ENCODE measurements at places on chromosomes 12 and 14. TPM values are rescaled to one million over a fixed set of nuclear protein-coding genes. Genes with fewer than 3 reads are reported as not detected.
A peak's percentile ranks its signal among the peaks of the same experiment; 100 is the strongest.

GRCh38 chr12:59070322-59070933, 150.1 kb upstream of the LRIG3 start:
- no peak for DNase-seq

GRCh38 chr12:67911789-67912188, 77.5 kb upstream of the IFNG-AS1 start:
- no peak for DNase-seq

The PMEL gene
- total RNA-seq = 6.3 TPM

DNA sequence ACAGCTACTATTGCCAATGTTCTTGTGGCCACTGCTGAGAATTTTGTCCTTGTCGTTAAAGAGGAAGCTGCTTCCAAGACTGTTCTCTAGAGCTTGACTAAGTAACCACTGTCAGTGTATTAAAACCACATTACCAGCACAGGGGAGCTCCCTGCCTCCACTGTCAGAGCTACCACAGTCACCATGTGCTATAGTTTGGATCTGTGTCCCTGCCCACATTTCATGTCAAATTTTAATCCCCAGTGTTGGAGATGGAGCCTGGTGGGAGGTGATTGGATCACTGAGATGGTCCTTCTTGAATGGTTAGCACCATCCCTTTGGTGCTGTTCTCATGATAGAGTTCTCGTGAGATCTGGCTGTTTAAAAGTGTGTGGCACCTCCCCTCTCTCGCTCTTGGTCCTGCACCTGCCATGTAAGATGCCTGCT, 23.2 kb upstream of the RAP1B start:
- no peak for DNase-seq

DNA sequence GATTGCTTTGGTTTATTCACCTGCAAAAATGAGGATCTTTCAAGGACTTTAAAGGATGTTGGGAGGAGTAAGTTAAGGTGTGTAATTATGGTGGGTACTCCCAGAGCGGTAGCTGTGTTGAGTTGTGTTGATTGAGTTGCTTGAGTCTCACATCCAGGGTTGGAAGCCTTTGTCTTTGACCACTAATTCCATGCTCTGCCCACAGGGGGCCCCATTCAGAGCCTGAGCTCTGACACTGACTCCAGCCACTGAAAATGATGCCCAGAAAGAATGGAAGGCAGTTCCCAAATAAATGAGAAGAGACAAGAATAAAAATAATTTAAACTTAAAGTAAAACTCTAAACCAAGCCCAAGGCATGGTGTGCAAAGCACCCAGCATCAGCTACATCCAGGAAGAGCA, 237.4 kb upstream of the PWP1 start:
- no peak for DNase-seq

The PLEKHG7 gene
- 0.65 TPM for total RNA-seq

DNA sequence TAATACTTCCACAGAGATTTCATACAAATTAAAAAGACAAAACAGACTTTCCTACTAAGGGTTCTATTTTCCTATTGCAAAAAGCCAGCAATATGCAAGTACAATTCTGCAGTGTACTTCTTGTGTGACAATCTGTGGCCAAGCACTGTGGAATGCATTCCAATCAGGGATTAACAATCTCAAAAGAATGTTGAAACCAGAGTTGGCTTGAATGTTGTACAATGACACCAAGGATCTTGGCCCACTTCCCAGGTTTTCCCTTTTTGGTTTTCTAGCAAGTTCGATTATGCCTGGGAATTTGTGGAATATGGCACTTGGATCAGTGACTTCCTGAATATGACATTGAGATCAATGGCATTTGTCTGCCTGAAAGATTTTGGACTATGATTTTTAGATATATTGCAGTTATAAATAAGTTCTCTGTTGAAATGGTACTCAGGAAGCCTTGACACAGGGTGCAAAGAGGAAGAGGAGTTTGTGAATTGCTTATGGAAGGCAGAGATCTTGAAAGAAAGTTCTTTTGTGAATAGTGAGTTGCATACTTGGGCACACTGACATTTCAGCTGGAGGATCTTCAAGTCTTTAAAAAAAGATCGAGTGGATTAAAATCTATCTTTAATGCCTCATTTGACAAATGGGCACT, 81.4 kb upstream of the FERMT2 start:
- no peak for DNase-seq

- DNase-seq = no peak
These were observed 9.8 kb upstream of the C12orf42 start for GRCh38 chr12:103505371-103506236.

GRCh38 chr12:68695454-68695853, 8.7 kb downstream of the NUP107 start:
- no peak for DNase-seq

The MYH6 gene
- 0.04 TPM for total RNA-seq

The MAP3K9 gene
- total RNA-seq = 27.6 TPM

DNA sequence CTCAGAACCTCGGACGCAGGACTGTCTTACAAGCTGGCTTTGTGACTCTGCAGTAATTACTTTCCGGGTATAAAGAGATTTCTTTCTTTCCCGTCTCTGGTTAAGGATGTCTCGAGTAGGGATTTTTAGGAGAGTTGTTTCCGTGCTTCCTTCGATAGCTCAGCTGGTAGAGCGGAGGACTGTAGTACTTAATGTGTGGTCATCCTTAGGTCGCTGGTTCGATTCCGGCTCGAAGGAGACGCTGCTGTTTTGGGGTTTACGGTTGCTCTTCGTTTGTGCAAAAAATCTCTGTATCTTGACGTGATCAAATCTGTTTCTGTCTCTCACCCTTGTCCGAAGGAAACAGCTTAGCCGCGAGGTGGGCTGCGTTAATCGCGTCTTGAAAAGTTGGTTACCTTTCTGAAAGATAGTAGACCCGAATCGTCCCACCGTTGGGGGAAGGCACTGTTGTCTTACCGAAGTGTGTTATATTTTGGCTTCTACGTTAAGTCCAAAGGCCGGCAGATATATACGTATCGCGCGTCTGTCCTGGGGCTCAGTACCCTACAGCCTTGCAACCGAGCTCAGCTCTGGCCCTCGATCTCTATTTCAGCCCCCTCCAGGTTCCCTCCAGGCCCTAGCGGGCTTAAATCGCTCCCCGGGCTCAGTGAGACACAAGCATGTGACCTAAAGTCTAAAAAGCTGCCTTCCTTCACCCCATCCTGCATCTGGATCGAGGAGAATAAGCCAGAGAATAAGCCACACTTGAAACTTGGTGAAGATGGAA, 1.1 kb upstream of the RNASE4 start:
- peak; percentile 51 for DNase-seq

The FLRT2 gene
- 312 TPM for total RNA-seq

The CD163L1 gene
- total RNA-seq = 1.1 TPM

GRCh38 chr12:15208871-15209656, 12.2 kb downstream of the RERG start:
- DNase-seq = no peak

The BATF gene
- not detected for total RNA-seq

DNA sequence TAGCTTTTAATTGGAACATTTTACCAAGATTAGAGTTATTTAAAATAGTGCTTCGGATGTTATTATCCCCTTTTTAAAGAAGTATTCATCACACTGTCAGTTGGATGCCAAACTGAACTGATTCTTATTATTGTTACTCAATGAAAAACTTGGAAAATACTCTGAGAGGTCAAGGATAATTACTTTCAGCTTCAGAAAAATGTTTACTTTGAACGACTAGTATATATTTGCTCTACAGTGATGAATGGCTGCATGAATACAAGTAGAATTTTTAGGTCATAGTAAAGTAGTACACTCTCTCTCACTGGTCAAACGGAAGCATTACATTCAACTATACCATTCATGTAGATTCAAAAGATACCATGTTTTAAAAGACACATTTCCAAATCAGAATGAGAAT, 269.2 kb downstream of the CCDC91 start:
- DNase-seq = no peak

The RAB21 gene
- 52.5 TPM for total RNA-seq

DNA sequence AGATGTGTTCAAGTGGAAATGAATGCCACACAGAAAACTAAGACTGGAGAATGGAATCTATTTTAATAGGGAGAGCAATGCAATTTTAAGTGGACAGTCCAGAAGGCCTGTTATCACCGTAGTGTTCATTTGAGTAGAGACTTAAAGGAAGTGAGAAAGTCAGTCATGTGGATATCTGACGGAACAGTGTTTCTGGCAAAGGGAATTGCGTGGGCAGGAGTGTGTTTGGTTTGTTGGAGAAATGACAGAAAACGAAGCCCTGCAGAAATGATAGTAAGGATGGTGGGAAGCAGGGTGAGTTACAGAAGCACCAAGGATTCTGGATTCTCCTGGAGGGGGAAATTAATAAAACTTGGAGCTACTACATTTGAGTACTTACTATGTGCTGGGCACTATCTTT, 776.6 kb downstream of the MED13L start:
- DNase-seq = no peak

DNA sequence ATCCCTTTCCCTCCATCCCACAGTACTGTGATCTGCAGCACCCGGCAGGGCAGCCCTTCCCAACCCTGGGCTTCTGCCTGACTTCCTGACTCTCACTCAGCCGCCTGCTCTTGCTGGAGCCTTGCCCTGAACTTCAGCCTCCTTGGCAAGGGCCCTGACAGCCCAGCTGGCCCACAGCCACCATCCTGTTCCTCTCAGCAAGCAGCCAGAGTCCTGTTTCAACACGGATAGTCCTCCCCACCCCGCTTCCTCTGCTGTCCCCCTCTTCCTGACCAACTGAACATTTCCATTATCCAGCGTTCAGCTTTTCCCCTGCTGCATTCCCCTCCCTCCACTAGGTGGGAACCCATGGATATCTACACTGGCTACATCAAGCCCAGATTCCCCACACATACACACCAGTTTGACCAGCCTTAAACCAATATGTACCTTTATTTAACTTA, 74.0 kb upstream of the MDM1 start:
- DNase-seq = no peak

GRCh38 chr14:61462566-61463193, 141.3 kb downstream of the PRKCH start:
- DNase-seq = no peak

The KLRC1 gene
- total RNA-seq = not detected

DNA sequence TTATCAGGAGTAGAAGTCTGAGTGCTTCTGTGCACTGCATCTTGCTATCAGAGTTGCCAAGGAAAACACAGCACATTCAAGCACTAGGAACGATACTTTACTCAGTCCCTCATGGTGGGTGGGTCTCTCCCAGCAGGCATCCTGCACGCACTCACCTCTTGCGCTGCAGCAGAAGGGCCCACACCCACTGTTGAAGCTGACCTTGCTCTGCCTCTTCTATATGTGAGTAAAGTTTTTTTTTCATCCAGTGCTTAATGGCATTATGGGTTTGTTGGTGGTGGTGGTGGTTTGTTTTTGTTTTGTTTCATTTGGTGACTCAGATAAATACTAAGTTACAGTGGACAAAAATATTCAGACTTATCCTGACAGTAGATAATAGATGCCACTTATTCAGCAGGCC, 348.5 kb downstream of the EGLN3 start:
- DNase-seq = no peak

- no peak for DNase-seq
These were observed 72.4 kb downstream of the IQSEC3 start for GRCh38 chr12:138898-139534.

- DNase-seq = no peak
These were observed 4.5 kb downstream of the RPS26 start for GRCh38 chr12:56046027-56046780.

- no peak for DNase-seq
These were observed 65.9 kb downstream of the FGD6 start for GRCh38 chr12:95151406-95151805.

The ZNF891 gene
- total RNA-seq = 6.8 TPM

The RGS6 gene
- 5.1 TPM for total RNA-seq

- no peak for DNase-seq
These were observed 14.6 kb downstream of the MEG3 start for GRCh38 chr14:100840286-100841065.

DNA sequence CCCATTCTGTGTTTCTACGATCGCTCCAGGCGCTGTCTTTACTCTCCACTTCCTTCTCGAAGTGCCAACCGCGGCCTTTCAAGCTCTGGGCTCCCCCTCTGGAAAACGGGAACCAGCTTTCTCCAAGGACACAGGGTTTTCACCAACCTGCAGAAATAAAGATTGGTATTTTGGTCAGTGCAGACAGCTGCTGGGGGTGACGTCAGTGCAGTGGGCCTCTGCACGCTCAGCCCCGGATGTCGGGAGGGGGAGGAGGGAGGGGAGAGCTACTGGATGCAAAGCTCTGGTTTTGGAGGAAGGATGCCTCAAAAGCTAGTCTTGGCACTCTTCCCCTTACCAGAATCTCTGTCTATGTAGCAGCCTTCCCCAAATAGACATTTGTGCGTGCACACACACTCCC, 19.9 kb downstream of the HRK start:
- no peak for DNase-seq

The PAN2 gene
- 69.3 TPM for total RNA-seq

The A2ML1 gene
- 0.19 TPM for total RNA-seq

GRCh38 chr12:122403115-122403770, 19.2 kb downstream of the CLIP1 start:
- DNase-seq = no peak

The TAS2R30 gene
- total RNA-seq = 5.6 TPM

GRCh38 chr12:121388421-121388981, 11.4 kb upstream of the RNF34 start:
- no peak for DNase-seq

DNA sequence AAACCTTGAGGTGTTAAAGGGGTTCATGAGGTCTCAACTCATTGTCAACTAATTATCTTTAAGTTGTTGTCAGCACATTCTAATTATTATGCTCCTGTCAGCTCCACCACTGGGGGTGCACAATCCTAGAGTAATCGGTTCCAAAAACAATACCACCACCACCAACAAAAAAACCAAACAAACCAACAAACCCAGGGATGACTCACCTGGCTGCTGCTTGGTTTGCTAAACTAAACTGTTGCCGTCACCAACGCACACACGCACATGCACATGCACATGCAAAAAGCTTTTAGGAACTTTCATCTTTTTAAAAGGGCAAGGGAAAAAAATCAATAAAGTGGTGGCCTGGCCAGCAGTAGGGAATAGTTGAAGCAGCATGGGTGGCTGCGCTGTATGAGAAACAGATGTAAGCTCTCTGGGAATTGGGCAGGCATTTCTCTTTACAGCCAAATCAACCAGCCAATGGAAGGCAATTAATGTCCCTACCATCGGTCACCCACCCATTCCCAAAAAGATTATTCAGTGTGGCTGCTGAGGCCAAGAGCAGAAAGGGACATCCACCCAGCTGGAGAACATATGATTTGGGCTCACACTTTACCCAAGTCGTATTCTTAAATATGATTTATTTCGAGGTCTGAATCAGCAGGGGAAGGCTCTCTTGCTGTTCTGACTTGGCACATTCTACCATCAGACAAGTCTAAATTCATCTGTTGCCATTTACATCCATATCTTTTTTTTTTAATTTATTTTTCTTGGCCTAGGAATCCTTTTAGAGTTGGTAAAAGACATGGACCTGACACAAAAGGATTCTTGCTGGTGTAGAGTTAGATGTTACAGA, 20.0 kb downstream of the TMEM30B start:
- no peak for DNase-seq

DNA sequence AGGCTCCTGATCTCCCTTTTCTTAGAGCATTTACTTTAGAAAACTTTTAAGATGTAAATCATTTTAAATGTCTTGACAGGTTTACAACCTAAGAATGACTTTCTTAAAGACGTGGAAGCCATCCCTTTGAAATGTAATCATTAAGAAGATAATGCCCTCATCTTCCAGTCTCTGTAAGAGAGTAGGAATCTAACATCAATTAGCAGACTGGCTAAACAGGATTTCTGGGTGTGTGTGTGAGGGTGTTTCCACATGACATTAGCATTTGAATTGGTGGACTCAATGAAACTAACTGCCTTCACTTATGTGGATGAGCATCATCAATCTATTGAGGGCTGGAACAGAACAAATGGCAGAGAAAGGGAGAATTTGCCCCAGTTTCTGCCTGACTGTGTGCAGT, 329.5 kb downstream of the RPL10L start:
- no peak for DNase-seq

Data from progenitor cell of endocrine pancreas (in vitro differentiated cells).